Activated T-helper 1 cell treated with Interleukin-2 at 50 U/mL for 16 hours (primary cell): ENCODE measurements at places on chromosomes 1 and 21.

DNA sequence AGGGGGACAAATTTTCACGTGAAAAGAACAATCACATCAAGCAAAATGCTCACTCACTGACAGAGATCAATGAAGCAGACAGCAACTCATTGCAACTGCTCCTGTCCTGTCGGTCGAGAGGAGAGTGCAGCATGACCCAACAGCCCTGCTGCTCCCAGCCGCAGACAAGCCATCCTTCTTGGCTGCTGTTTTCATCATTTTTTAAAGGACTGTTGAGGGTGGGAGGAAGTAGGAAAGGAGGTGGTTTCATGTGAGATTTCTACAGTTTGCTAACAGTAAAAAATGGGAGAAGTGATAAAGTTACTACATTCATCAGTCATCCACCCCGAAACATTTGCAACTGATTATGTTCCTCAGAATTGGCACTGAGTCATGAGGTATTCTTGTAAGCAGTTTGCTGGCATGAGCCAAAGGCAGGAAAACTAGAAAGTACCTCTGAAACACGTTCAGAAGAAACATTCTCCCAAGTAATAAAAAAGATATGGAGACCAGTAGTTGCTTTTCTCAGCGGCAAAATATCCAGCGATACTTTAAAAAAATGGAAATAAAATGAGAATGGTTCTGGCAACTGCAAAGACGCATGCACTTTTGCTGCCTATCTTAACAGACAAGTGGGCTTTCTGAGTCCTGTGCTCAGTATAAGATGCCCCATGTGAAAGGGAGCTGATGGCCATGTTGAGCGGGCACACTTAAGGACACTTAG, 72.0 kb upstream of the CLDN14 start:
- DNase-seq: no peak

DNA sequence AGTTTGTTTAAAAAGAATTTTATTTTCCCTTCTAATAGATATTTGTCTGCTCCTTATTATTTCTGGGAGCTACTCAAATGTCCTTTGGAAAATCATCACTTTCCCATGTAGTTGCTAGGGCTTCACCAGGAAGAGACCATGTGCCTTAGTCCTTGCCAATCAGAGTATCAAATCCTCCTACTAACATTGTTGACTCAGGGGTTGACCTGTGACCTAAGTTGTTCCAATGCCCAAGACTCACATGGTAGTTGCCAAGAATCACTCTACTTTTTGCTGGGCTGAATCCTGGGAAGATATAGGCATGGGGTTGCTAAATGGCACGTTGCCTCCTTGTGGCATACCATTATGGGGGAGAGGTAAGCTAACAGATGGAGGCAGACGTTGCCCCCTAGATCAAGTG, 58.2 kb upstream of the FOXD3 start:
- no peak for DNase-seq

DNA sequence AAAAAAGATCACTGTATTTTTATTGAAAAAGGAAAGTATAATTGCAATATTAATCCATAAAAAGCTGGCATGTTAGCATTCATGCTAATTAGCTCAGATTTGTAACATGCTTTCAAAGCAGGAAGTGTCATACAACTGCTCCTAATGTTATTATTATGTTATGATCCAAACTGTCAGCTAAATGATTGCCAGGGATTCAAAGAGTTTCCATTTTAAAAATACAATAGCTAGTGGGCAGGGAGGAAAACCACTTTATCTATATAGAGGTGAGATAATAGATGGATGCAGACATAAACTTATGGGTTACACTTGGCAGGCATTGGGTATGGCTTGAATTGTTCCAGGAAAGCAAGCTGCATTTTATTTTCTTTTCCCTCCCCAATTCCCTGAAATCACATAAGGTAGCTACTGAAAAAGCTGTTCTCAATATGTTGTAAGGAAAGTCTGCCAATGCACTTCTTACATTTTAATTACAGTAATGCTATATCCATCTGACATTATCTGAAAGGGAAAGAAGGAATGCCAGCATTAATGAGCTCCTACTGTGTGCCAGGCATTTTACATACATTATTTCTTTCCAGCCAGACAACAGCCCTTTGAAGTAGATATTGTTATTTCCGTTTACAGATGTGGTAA, 9.8 kb upstream of the MYSM1 start:
- no peak for DNase-seq

GRCh38 chr1:231829332-231829731, 202.7 kb downstream of the DISC1 start:
- DNase-seq: no peak

- DNase-seq: no peak
Measured at GRCh38 chr1:82806133-82806532, 1005.4 kb downstream of the ADGRL2 start.

GRCh38 chr21:28252928-28253327, 739.7 kb downstream of the LTN1 start:
- no peak for DNase-seq

DNA sequence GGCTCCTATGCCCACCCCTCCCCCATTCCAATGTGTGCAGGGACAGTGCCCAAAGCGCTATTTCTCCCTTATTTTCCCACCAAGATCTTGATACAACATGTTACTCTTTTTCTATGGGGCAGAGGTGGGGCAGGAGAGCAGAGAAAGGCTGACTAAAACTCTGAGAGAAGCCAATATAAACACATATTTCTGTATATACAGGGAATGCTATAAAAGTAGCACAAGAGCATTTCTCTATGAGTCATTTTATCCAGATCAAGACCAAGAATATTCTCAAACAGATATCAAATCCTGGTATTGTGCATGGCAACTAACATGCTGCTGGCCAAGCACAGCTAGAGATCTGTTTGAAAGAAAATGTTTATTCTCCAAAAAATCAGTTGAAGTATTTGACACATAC, 7.3 kb downstream of the WDR26 start:
- DNase-seq: no peak

DNA sequence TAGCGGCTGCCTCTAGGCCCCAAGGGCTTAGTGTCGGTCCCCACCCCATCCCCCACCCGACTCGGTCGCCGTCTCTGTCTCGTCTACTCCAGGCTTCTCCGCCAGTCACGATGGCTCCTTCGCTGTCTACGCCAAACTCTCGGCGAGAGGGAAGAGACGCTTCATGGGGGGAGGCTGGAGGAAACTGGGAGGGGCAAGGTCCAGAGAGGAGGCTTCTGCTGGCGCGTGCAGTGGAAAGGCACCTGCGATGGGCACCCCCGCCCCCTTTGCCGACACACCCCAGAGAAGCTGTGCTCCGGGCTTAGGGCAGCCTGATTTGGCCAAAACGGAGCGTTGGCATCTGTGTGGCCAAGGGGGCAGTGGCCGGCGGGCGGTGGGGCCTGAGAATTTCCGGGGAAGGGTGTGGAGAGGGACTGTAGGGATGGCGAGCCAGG, 1.2 kb upstream of the CSMD2 start:
- DNase-seq: no peak

GRCh38 chr1:116993286-116993685, 8.3 kb upstream of the CD101 start:
- no peak for DNase-seq

- no peak for DNase-seq
Measured at GRCh38 chr1:50893466-50893865, 66.6 kb downstream of the FAF1 start.

DNA sequence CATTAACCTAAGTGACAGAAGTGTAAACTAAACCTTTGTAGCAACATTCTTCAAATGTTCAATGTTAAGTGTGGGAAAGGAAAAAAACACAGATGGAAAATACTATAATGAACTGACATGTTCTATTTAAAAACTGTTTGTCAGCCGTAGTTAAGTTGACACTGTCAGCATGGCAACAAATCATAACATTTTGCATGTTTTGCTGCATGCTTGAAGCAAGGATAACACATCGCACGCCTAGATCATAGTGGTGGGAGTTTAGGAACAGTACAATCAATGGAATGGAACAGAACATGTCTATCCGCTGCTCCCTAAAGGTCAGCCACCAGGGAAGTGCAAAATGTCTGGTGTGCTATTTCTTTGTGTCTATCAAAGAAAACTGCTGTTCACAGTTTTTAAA, 62.5 kb upstream of the ESRRG start:
- DNase-seq: no peak

DNA sequence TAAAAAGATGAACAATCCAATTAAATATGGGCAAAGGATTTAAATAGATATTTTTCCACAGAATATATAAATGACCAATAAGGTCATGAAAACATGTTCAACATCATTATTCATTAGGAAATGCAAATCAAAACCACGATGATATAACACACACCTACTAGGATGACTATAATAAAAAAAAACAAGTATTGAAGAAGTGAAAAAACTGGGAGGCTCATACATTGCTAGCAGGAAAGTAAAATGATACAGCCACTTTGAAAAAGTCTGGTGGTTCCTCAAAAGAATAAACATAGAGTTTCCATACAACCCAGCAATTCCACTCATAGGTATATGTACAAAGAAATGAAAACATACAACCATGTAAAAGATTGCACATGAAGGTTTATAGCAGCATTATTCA, 75.7 kb upstream of the RAB4A start:
- DNase-seq: no peak

GRCh38 chr1:159918352-159919200, 6.7 kb downstream of the TAGLN2 start:
- DNase-seq: no peak

GRCh38 chr1:54312796-54313316, 93.3 kb downstream of the SSBP3 start:
- no peak for DNase-seq

DNA sequence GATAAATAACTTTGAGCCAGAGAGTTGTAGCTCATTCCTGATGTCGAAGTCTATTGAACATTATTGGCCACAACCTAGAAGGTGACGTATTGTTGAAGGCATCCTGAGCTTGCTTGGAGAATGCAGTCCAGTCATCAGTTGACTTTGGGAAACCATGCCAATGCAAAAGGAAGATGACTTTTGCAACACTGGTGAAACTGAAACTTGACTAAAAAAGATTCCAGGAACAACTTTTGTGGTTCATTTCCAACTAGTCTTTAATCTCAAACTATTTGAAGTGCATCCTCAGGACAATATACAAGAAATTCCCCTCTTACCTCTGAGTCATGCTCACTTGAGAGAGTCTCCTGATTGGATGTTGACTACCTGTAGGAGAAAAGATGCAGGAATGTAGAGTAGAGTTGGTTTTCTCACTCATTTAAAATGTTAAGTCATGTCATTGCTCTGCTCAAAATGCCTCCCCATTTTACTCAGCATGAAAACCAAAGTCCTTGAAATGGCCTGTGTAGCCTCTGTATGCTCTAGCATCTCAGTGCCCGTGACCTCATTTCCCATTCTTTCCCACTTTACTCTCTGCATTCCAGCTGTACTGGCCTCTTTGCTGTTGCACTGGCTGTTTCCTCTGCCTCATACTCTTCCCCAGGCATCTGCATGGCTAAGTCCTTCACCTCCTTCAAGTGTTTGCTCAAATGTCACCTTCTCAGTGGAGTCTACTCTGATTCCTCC, 24.4 kb upstream of the LEPR start:
- no peak for DNase-seq
